Activated naive CD8-positive, alpha-beta T cell treated with anti-CD3 and anti-CD28 coated beads, Interleukin-2, amount 10 ng/mL, durations not matched to agents 7 days and 5 days (primary cell): ENCODE measurements at places on chromosomes 3 and 15.

GRCh38 chr15:66430627-66431255 lies 44.0 kb downstream of the MAP2K1 start:
- DNase-seq: no peak

- DNase-seq: peak; percentile 80
Observed at GRCh38 chr3:51686512-51687215, 15.6 kb downstream of the TEX264 start.

DNA sequence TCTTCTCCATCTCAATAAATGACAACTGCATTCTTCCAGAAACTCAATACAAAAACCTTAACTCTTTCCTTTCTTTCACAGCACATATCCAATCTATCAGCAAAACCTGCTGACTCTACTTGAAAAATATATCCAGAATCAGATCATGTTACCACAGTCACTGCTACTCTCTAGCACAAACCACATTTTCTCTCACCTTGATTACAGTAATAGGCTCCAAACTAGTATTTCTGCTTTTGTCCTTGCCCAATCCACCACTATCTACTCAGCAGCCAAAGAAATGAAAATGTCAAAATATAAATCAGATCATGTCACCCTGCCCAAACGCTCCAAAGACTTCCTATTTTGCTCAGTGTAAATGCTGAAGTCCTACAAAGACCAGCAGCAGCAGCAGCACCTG lies 15.2 kb downstream of the TMCC1 start:
- no peak for DNase-seq

- no peak for DNase-seq
Observed at GRCh38 chr3:125643172-125643571, 47.9 kb upstream of the OSBPL11 start.

DNA sequence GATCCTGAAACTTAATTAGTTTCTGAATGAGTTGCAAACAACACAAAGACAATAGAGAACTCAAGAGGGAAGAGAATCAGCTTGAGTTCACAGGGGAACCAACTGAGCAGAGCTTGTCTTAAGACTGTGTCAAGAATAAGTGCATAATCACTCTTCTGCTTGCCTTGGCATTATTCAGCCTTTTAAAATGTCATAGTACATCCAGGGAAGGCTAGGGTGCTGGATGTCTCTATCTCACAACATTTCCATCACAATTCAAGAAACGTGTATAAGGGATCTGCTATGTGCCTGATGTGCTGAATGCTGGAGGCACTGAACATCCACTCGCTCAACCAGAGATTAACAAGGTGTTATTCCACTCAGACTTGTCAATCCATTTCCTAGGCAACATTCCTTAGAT lies 122.6 kb downstream of the CPNE4 start:
- DNase-seq: no peak

DNA sequence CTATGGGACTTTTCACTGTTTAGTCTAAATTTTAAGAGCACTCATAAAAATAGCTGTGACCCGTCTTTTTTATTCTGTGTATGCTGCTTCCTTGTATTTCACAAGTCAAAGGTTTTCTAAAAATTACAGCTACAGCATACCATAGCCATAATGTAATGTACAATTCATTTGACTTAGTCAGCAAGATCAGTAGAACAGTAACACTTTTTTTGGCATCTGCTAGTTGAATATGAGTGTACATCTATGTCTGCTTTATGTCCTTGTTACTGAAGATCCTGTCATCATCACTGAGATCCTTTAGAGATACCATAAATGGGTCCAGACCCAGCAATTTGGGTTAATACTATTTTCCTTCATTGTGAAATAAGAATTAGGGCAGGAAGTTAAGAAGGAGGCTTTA lies 42.2 kb downstream of the CMSS1 start:
- no peak for DNase-seq
